ENCODE measurements at places on chromosomes 4 and X.

GRCh38 chr4:17670423-17670822 lies 56.0 kb downstream of the MED28 start:
- DNase-seq, result no peak
- no peaks in the 10 kb centered on the region for H3K36me3 ChIP-seq
- H3K27ac ChIP-seq, result no peak overlapping the region
- no peak overlapping the region for H3K4me3 ChIP-seq
- peaks cover 20% of the 10 kb centered on the region for H3K27me3 ChIP-seq

DNA sequence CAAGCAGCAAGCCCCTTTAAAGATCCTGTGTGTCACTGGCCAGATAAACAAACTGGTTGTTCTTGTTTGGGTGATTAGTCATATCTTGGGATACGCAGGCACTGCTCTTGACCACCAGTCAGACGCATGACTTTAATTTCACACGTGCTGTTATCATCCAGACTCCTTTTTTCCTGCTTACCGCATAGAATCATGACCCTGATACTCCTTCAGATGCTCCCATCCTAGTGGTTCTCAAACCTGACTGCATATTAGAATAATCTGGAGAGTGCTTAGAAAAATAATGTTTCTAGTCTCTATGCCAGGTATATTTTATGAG lies 78.8 kb downstream of the CLDN22 start:
- H3K27me3 ChIP-seq, result no peaks in the 10 kb centered on the region
- H3K4me3 ChIP-seq, result no peak overlapping the region
- DNase-seq, result no peak
- no peaks in the 10 kb centered on the region for H3K4me1 ChIP-seq
- no peak overlapping the region for H3K27ac ChIP-seq

DNA sequence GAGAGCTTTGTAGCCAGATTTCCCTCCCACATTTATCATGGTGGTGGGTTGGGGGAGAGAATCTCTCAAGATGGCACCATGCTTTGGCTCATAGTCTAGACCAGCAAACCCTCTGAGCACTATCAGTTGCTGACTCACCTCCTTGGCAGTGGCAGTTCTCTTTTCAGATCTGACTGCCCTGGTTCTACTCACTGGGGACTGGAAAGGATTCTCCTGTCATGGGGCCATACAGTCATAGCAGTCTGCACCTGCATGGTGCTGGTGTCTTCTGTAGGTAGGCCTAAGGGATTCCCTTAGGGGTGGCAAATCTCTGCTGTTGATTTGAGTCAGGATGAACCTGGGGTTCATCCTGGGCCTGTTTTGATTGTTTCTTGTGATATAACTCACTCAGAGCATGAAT lies 2.6 kb downstream of the TEX13B start:
- no peaks in the 10 kb centered on the region for H3K36me3 ChIP-seq
- peaks cover 4% of the 10 kb centered on the region for H3K4me1 ChIP-seq

DNA sequence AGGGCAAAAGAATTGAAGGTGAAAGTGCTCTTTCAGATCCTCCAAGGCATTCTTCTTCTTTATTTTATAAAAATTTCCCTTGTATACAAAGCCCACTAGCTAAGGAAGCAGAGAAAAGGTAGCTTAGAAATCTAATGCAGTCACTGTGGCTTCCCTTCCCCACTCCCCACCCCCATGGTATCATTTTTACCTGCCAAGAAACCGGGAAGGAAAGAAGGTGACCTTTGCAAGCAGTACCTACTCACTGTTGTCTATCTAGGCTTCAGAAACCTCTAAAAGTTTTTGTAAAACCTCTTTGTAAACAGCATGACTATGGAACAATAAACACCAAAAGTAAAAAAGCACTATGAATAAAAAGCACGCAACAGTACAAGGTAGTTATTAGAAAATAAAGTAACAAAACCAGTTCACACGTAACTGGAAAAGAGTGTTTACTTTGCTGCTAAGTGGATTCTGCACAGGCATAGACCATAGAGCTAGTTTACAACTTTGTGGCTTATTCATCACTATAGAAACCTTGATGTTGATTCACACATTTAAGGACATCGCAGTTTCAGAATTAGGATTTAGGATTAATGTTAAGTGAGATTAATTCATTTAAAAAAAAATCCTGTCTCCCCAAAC lies 109.6 kb upstream of the FTHL17 start:
- no peak for DNase-seq
- no peak overlapping the region for H3K27ac ChIP-seq
- H3K4me1 ChIP-seq, result peaks cover 6% of the 10 kb centered on the region
- H3K36me3 ChIP-seq, result no peaks in the 10 kb centered on the region
- no peaks in the 10 kb centered on the region for H3K27me3 ChIP-seq

GRCh38 chr4:152535360-152535902 lies 461 bp downstream of the FBXW7 start:
- H3K27me3 ChIP-seq, result no peaks in the 10 kb centered on the region
- peak overlapping the region; percentile 95 for H3K4me3 ChIP-seq
- DNase-seq, result peak; percentile 32
- peak overlapping the region; percentile 99 for H3K27ac ChIP-seq

DNA sequence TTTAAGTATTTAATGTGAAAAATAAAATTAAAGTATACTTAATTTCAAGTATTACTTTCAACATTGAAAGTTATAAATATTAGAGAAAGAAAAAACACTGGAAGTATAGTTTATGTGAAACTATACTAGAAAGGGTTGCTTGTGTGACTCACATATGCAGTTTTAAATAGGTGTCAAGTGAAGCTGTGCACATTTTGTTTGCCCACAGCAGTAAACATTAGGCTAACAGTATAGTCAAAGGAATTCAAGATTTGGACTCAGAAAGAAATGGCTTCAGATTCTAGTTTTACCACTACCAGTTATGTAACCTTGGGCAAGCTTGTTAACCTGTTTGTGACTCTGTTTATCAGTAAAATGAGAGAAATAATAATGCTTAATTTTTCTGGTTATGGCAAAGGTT lies 148.2 kb downstream of the FAM47B start:
- no peaks in the 10 kb centered on the region for H3K36me3 ChIP-seq
- no peaks in the 10 kb centered on the region for H3K4me1 ChIP-seq
- no peak for DNase-seq

GRCh38 chr4:35151816-35152572 lies 1092.3 kb downstream of the ARAP2 start:
- no peak overlapping the region for H3K27ac ChIP-seq
- no peaks in the 10 kb centered on the region for H3K27me3 ChIP-seq
- no peak overlapping the region for H3K4me3 ChIP-seq
- H3K4me1 ChIP-seq, result no peaks in the 10 kb centered on the region

Data from activated CD4-positive, alpha-beta memory T cell treated with anti-CD3 and anti-CD28 coated beads for 36 hours (primary cell).